Hippocampal formation (tissue), 2 donors: ENCODE measurements at places on chromosomes 12 and 14.

GRCh38 chr14:47919997-47920396, 244.6 kb upstream of the MDGA2 start:
- DNase-seq = no peak

DNA sequence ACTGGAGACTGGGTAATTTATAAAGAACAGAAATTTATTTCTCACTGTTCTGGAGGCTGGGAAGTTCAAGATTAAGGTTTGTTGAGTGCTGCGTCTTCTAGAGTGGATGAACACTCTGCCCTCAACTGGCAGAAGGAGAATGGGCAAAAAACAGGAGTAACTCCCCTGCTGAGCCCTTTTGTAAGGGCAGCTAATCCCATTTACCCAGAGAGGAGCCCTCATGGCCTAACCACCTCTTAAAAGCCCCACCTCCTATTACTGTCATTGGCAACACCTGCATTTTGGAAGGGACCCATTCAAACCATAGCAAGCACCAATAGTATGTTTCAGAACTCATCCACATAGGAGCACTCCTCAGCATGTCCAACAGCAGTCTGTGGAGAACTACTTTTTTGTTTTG, 47.4 kb downstream of the BORCS5 start:
- no peak for DNase-seq

- DNase-seq = no peak
Measured at GRCh38 chr12:20549108-20549719, 145.9 kb upstream of the SLCO1C1 start.

DNA sequence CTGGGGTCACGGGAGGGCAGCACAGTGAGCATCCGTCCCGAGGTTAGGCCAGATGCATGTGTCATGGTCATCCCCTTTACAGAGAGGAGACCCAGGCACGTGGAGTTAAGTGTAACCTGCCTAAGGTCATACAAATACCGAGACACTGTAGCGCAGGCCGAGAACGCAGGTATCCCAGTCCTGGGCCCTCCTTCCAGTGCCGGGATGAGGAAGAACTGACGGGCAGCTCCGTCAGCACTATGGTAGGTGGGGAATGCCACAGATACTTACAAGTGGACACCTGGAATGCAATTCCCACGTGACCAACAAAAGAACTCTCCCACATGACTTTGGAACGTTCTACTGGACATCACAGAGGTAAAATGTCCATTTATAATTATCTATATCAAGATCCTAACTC, 8.7 kb upstream of the TMEM229B start:
- no peak for DNase-seq

DNA sequence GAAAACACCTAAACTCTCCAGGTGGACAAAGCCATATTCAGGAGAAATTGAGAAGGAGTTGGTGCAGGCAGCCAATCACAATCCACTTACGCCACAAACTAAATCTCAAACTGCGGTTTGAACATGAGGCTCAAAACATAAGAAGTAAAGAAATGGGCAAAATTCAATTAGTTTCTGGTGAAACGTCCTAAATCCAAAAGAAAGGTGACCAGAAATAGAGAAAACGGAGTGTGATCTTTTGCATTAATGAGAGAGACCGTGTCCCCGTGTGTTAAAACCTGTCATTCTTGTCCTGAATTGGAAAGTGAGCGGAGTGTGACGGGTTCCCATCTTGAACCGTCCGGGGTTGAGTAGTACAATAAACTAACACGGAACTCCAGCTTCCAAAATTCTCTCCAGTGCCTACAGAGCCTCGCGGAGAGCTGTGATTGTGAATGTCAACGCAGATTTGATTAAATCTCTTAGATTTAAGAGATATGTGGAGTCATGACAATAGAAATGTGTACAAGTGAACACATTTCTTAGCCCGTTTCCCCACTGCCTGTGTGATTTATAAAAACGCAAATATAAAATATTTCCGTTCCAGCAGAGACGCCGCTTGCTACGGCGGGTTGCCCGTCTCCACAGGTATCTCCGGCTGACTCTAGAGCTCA, 595 bp upstream of the METAP2 start:
- peak; percentile 63 for DNase-seq
